Skin of body (tissue), 3 donors: ENCODE measurements at places on chromosomes 5 and 9. TPM values are rescaled to one million over a fixed set of nuclear protein-coding genes. Genes with fewer than 3 reads are reported as not detected.

Gene SLC25A2
- total RNA-seq = 1.4 TPM

Gene LCN15
- total RNA-seq = not detected

Gene ENTR1
- total RNA-seq = 21.4 TPM

Gene SIT1
- 0.30 TPM for total RNA-seq

Gene SLC34A3
- not detected for total RNA-seq

Gene SAXO1
- 0.10 TPM for total RNA-seq

Gene PITX1
- total RNA-seq = 1.1 TPM

Gene GAS1
- 97.8 TPM for total RNA-seq

Gene AK6
- total RNA-seq = 28.1 TPM
